Fibroblast of skin of left quadriceps (primary cell): ENCODE measurements at places on chromosomes 7 and 10.

DNA sequence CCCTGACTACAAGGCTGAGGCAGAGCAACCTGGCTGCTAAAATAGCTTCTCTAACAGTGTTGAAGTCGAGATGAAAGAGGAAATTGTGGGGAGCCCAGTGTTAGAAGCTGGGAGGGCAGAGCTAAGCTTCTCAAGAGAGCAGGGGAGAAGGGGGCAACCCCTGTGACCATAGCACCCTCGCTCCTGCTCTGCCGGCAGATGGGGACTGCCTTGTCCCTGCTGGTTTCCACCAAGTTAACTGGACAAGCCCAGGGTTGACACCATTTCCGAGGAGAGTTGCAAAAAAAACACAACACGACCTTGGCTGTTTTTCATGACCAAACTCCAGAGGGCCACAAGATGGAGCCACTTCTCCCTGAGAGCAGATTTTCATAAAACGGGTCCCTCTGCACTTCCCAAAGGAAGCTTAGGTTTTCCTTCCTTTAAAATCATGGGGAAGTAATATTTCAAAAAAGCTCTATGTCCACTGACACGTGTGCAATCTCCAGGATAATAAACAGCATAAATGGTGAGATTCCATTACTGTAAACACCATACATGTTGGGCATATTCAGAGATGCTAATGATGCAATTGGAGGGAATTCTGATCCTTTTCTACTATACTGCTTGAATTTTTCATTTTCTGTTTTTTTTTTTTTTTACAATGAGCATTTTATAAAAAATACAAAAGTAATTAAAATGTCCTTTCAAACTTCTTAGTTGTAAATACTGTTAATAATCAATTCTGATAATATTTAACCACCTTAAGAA, 140.4 kb downstream of the PIP4K2A start:
- no peak for DNase-seq

DNA sequence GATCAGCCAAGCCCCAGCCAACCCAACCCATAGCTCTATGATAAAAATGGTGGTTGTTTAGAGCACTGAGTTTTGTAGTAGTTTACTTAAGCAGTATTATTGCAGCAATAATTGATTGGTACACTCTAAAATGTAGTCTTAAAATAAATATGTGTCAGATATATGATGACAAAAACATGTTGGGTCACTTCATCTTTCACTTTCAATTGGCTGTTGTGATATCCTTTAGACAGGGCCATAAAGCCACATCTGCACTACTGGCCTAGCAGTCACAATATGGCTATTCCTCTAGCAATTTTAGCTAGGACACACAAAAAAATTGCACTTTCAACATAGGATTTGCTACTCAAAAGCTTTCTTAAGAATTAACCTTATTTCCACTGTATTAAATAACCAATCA, 5.9 kb upstream of the CAV1 start:
- DNase-seq = no peak

DNA sequence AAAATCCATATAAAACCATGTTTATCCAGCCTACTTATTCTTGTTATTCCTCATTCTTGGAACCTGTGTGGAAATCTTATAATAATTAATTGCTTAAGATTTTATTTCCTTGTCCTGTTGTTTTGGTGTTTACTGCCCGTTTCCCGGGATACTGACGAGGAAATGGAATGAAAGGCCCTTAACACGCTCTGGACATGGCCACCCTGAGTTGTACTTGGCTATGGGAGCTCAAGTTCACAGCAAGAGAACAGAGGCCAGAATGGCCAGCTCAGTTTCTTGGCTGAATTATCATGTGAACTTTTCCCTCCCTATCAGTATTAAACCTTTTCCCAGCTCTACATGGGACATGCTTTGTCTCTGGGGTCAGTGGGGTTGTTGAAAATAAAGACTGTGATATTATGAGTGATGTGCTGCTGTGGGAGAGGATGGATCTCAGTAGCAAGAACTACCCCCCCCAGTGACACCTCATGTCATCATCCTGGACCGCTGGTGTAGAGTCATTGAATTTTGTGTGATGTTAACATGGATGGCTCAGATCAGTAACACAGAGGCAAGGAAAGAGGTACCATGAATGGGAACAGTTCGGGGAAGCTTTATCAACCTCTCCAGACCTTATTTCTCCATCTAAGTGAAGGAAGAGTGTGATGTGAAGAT, 87.0 kb upstream of the IGFBP3 start:
- no peak for DNase-seq

DNA sequence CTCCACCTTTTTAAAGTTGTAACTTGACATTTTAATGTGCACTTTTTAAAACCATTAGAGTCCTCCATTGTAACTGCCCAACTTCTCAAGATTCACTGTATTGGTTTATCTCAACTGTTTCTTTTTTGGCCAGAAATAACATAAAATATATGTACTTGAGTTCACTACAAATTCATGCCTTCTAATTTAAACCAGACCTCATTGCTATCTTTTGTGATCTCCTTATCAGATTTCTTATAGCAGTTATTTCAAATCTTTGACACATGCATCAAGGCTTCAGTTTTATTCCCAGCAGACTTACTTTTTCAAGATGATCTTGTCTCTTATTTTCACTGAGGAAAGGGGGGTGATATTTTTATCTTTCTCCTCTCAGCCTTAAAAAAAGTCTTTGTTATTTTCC, 154.3 kb downstream of the PHF14 start:
- DNase-seq = no peak
